Brain pericyte (primary cell): ENCODE measurements at places on chromosomes 12 and 14.

DNA sequence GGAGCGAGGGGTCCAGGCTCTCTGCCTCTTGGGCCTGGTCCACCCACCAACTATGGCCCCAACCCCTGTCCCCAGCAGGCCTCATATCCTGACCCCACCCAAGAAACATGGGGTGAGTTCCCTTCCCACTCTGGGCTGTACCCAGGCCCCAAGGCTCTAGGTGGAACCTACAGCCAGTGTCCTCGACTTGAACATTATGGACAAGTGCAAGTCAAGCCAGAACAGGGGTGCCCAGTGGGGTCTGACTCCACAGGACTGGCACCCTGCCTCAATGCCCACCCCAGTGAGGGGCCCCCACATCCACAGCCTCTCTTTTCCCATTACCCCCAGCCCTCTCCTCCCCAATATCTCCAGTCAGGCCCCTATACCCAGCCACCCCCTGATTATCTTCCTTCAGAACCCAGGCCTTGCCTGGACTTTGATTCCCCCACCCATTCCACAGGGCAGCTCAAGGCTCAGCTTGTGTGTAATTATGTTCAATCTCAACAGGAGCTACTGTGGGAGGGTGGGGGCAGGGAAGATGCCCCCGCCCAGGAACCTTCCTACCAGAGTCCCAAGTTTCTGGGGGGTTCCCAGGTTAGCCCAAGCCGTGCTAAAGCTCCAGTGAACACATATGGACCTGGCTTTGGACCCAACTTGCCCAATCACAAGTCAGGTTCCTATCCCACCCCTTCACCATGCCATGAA is 8.6 kb downstream of the ARHGAP9 start:
- no peak for DNase-seq

DNA sequence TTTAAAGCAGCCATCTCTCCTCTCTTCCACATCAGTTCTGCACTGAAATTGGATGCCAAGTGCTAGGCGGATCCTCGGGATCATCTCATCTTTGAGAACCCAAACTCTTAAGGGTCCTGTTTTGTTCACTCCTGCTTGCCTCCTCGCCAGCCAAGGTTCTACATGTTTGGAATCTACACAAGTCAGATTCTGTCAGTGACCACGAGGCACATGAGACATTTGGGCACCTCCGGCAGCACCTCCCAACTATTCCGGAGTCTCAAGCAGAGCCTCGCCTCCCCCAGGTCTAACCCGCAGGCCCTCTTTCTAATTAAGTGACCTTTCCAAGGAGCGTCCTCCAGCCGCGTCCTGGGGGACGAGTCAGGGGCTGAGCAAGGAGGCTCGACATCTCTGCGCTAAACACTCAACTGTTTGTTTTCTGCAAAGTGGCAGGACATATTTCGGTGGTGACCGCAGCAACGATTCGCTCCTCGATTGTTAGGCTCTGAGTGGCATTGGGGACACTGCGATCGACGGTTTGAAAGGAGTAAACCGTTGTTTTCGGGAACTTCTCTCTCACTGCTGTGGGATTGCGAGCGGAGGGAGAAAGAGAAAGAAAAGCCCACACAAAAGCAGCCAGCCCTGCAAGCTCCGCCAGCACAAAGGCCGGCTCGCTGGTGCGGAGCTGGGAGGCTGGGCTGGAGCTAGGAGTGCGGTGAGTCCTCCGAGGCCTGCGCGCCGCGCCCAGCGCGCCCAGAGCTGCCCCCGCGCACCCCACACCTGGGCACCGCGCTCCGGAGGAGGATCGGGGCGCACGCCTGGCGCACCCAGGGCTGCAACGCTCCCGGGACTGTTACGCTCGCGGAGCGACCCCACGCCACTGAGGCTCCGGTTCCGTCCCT is 640 bp downstream of the ARMH4 start:
- no peak for DNase-seq

- no peak for DNase-seq
Measured at GRCh38 chr14:101035466-101036225, 132.1 kb upstream of the RTL1 start.

GRCh38 chr12:54371328-54372112 is 7.2 kb upstream of the GPR84 start:
- no peak for DNase-seq

DNA sequence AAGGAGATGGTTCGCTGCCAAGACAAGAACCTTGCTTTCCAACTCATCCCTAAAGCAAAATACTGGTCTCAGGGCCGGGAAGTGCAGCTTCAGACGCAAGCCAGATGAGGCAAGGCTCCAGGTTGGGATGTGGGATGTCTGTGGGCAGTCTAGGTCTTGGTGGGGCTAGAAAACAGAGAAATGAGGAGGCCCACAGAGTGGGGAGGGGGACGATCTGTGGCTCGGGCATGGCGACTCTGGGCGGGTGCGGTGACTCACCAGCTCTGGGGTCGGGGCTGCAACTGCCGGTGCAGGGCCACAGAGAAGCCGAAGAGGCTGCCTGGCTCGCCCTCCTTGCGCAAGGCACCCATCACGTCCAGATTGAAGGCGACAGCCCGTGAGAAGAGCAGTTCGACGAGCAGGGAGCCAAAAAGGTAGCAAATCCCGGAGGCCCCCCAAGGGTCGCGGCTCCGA is 459 bp downstream of the ITGA7 start:
- DNase-seq, result no peak

- DNase-seq, result no peak
Measured at GRCh38 chr12:54680374-54680773, 32.2 kb upstream of the DCD start.

DNA sequence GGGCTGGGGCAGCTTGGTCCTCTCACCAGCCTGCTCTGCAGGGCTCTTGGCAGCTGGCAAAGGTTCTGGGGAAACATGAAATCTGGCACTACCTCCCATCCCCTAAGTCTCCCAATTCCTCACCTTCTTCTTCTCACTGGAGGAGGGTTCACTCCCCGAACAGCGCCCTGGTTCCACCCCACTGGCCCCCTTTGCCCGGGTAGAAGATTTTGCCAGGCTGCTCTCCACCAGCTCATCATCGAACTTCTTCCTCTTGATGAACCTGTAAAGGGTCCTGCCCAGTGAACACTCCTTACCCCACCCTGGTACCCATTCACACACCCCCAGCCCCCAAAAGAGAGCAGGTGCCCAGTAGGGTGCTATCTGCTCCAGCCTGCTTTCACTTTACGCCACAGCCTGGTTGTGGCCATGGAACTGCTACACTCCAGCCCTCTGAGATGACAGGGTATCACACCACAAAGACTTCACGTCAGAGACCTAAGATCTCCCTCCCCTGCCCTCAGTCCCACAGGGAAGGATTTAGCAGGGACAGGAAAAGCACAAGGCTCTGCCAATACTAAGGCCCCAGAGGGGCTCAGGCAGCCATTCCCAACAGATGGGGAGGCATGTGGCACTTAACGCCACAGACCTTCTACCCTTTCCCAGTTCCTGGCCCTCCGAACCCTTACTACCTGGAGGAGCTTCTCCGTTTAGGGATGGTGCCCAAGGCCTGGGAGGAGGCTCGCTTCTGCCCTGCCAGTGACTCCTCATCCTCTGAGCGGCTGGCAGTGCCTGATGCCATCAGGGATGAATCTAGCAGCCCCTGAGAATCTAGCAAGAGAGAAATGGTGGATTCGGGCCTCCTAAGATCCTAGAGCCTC is 2.3 kb downstream of the MCRS1 start:
- no peak for DNase-seq

DNA sequence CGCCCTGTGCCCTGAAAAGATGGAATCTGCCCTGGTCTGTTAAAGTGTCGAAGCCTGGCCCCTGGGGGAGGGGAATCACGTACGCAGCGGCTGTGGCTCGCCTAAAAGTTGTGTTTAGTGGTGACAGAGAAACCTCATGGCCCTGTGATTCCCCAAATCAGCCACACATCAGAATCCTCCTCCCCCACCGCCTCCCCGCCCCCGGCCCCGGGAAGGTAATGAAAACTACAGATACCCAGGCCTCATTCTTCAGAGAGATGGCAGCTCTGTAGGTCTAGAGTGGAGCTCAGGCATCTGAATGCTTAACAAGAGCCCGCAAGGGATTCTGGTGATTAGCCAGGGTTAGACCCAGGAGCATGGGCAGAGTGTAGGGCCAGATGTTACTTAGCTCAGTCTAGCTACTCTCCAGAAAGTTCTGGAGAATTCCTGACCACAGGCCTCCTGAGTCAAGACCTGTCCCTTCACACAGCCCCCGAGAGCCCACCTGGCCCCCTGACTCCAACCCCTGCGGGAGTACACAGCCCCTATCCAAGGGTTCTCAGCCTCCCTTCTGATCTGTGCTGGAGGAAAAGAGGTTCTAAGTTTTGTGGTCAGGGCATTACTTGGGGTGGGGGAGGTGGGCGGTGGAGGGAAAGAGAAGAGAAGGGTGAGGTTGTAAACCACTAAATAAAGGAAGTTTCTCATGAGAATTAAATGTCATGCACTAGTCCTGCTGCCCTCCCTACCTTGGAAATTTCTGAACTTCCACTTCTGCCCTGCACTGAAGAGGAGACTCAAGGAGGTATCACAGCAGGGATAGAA is 114.8 kb downstream of the PLXNC1 start:
- no peak for DNase-seq

GRCh38 chr14:97417331-97417730 is 620.1 kb downstream of the VRK1 start:
- DNase-seq, result no peak

- DNase-seq, result no peak
Measured at GRCh38 chr14:35571598-35571997, 37.6 kb downstream of the INSM2 start.

- no peak for DNase-seq
Measured at GRCh38 chr14:104433401-104434213, 146.0 kb upstream of the C14orf180 start.

DNA sequence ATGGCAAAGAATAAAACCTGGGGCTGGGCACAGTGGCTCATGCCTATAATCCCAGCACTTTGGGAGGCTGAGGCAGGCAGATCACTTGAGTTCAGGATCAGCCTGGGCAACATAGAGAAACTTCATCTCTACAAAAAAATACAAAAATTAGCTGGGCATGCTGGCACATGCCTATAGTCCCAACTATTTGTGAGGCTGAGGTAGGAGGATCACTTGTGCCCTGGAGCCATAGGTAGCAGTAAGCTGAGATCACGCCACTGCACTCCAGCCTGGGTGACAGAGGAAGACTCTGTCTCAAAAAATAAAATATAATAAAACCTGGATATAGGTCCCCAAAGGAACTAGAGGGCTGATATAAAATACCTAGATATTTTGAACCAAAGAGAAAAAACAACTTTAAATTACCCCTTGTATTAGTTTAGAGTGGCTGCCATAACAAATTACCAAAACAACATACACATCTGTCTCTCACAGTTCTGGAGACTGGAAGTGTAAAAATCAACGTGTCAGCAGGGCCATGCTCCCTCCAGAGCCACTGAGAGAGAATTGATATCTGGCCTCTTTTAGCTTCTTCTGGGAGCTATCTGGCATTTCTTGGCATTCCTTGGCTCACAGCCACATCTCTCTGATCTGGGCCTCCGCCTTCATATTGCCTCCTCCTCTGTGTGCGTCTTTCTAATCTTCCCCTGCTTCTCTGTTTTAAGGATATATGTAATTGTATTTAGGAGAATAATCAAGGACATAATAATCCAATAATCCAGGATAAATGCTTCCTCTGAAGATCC is 47.9 kb upstream of the ATF7IP start:
- no peak for DNase-seq

GRCh38 chr14:44988694-44989093 is 26.7 kb downstream of the TOGARAM1 start:
- no peak for DNase-seq

GRCh38 chr12:117857632-117858612 is 110.9 kb downstream of the KSR2 start:
- DNase-seq, result no peak

DNA sequence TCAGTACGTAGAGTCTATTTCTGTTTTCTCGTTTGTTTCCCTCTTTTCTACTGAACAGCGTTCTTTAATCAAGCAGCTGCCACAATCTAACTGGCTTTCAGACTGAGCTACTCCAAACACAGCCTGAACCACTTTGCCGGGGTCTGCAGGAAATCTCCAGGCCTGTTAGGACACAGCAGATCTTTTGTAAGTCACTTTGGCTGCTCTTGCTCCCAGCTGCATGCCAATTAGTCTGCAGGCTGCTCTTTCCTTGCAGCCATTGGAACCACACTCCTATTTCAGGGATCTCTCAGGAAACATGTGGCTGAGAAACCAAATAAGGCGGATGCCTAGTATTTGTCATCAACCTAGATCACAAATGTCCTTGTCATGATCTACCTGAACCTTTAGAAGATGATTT is 73.6 kb downstream of the TMTC1 start:
- no peak for DNase-seq

- no peak for DNase-seq
Measured at GRCh38 chr12:73361156-73361863, 1089.1 kb downstream of the TRHDE start.

DNA sequence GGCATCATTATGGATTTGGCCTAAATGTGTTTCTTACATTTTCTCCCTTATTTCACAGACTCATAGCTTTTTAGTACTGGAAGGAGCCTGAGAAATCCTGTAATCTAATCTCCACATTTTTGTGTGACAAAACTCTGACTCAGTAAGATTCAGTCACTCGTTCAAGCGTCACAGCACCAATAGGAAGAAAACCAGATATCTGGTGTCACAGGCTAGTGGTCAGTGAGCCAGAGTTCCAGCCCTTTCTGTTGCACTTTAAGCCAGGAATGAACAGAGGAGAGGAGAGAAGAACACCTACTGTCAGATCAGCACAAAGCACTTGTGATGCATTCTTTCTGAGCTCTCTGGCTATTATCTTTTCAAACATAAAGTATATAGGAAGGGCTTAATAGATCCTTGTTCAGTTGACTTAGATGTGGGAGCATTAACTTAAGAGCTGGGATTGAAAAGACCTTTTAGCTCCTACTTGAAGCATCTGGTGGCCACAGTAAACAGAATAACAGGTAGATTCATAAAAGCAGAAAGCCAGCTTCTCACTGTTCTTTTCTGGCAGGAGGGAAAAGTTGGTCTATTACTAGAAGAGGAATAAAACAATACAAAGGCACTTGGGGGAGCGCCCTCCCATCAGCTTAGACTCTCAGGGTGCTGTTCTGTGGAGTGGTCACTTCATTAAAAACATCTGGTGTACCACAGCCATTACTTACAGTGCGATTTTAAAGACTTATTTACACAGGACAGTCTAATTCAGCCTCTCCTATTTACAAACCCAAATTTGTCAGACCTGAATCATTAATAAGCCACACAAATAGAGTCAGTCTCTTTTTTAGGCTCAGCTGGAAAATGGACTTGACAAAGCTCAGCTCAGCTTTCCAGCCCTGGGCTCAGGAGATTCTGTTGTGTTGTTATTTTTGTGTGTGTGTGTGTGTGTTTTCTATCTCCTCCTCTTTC is 12.2 kb upstream of the NID2 start:
- no peak for DNase-seq

DNA sequence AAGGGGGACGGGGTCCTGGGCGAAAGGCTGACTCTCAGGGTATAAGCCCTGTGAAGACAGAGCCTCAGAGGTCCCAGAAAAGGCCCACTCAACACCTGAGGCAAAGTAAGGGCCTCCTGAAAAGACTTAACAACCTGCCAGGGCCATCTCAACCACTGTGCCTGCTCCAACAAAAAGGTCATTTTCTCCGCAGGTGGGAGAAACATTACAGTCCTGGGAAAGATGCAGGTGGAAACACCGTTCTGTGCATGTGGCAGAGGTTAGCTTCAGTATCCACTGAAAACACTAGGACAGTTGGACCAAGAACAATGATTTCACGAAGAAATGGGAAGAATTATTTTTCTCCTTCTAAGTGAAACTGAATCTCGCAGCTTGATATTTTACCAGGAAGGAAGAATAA is 50.9 kb downstream of the CCDC88C start:
- DNase-seq, result no peak

- DNase-seq, result no peak
Measured at GRCh38 chr12:125540580-125541204, 475.5 kb downstream of the AACS start.
